Stimulated activated naive B cell treated with anti-CD40 and anti-IgM and Interleukin-4, amounts not matched to agents 10 μg/mL and 1 μg/mL and 100 μg/mL, for 72 hours (primary cell): ENCODE measurements at places on chromosomes 2 and 18.

DNA sequence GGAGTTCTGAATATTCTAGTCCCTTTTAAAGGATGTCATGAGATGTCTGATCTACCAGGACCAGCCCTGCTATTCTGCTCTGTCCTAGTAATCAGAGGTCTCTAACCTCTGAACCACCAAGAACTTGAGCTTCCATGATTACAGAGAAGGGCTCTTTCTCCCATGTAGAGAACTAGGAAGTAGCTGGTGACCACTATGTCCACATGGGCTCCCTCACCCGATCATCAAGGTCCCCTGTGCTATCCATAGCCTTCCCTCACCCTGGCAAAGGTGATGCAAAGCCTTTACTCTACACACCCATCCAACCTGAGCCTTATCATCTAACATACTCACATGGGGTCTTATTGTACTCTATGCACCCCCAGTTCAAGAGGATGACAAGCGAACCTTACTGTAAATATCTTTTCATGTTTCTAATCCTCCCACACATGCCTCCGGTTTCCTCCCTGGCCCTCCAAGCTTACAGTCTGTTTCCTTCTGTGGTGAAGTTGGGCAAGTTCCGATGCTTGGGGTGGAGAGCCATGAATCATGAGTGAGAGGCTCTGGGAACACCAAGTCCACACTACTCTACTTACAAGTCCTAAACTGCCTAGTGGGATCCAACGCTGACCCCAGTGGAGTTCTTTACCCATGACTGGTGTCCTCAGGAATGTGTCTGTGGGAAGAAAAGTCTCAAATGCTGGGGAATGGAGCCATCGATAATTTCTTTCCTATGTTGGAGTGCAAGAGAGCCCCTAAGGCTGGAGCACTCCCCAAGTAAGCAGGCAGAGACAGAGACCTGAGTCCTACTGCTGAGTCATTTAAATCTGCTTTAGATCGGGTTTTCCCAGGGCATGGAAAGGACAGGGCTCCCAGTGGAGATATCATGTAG, 73.3 kb upstream of the KLF7 start:
- DNase-seq = no peak

DNA sequence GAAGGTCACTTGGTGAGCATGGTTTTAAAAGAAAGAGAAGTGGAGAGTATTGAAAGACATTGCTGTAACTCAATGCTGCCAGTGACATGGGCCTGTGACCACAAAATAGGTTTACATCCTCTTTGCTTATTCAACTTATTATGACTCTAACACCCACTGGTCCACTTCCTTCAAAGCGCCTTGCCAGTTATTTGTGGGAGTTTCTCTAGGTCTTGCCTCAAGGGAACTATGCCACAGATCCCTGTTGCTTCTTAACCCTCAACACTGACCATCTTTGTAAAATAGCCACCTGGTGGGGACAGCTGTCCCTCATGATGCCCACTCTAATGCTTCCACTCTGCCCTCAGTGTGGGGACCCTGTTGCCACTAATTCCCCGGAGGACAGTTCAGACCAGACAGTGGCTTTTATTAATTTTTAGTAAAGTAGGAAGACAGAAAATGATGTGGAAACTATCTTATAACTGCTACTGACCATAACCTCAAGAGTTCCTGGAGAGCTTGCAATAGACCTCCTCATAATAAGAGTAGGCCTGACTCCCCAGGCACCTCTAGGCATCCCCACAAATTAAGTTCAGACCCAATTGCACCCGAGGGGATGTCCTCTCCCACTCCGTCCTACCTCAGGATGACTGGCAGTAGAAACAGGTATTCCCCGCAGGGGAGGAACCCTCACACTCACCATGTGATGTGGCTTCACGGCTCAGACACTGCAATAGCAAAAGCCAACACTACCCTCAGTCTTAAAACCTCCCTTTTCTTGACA, 31.3 kb upstream of the SLC25A52 start:
- DNase-seq = peak; percentile 58

GRCh38 chr2:126781806-126782205, 116.9 kb upstream of the TEX51 start:
- no peak for DNase-seq

DNA sequence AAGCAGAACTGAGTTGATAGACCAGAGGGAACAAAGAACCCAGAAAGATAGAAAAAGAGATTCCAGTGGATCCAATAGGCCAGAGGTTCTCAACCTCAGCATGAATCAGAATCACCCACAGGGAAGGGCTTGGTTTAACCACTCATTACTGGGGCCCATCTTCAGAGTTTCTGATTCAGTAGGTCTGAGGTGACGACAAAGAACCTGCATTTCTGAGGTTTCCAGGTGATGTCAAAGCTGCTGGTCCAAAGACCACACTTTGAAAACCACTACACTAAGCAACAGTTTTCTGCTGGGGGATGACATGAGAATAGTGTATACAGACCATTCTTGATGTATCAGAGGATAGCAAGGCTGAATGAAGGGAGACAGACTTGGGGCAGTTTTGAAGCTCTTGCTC, 296.9 kb upstream of the STON1 start:
- no peak for DNase-seq

DNA sequence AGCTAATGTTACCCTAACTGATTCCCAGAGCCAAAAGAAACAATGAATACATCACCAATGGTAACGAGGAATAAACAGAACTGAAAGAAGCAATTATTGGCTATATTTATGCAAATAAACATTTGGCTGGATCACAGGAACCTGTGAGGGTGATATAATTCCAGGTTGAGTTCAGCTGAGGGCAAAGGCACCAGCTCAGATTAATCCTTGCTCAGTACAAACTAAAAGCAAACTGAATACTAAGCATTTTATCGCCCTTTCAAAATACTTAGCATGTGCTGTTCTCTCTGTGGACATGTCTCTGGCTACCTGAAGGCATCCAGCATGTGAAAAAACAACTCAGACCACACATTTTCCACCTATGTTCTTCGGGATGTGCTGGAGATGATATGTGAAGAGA, 791.7 kb downstream of the METTL4 start:
- DNase-seq = no peak

DNA sequence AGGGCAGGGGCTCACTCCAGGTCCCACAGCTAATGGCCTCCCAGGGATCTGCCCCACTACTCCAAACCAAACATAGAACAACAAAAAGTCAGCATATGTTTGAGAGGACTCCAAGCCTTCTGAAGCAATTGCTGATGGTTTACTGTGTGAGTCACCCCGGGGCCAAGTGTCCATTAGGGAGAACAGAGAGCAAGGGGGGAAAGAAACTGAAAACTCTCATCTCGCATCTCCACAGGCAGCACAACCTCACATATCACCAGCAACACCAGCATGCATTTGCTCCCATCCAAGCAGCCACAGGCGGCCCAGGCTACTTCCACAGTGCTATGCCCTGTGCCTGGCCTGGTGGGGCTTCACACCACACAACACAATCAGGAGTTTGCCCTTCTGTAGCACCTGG, 39.1 kb downstream of the CYRIA start:
- no peak for DNase-seq

DNA sequence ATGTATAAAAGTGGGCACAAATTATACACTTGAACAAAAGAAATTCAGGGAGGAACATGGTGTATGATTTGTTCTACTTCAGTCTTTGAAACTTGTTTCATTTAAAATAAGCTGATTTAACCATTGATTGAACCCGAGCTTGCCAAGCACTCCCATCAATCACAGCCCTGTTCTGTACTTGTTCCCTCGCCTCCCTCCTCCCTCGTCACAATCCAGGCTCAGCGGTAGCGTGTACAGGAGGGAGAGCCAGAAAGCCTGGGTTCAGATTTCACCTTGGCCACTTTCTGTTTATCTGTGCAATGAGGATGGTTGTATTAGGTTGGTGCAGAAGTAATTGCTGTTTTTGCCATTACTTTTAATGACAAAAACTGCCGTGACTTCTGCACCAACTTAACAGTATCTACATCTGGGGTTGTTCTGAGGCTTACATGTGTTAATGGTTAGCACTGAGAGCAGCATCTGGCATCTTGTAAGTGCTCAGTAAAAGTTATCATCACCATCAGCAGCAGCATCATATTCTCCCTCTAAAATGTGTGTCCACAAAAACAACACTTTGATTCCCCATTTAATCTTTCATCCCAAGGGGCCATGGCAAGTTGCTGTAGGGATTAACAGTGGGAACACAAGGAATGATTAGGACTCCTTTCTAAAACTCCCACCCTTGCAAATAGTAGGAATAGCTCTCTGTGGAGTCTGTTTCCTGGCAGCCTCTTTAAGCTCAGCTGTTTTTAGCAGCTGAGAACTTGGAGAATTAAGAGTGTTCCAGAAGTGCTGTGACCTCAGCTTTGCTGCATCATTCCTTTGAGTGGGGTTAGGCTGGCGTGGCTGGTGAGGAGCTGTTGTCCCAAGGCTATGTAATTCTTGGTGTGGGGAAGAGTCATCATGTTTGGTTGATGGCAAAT, 4.7 kb downstream of the DPYSL5 start:
- DNase-seq = no peak

DNA sequence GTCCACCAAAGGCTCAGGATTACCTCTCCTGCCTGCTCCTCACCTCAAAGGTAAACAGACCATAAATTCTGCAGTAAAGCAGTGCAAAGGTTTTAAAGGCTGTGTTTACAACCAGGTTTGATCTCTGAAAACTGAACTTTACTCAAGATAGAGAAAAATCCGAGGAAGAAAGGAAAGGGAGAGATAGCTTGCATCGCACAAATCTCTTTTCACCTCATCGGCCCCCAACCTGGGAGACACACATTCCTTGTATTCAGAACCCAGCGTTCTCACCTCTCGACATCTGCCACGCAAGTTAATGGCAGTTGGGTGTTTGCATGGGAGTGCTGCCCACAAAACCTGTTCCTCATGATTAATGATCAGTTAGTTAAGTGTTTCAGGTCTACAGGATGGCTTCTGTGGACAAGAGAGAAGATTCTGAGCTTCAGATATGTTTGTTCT, 72.6 kb downstream of the GATA6 start:
- DNase-seq = no peak

DNA sequence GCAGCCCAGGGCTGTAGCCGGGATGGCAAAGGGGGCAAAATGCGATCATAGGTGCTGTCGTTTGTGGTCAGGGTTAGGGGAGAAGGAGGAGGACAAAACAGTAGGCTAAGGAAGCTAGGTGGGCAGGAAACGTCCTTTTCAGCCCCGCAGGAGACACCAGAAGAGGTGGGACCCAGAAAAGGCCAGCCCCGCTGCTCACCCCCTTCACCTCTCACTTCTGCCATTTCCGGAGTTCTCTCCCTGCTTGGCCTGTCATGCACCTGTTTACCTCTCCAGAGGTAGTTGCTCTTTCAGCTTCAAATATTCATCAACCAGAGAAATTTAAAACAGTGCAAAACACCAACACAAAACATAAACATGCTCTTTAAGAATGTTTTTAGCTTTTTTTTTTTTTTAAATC, 849 bp downstream of the AQP4 start:
- DNase-seq = no peak

GRCh38 chr18:78974115-78974761, 5.4 kb upstream of the SALL3 start:
- DNase-seq = no peak

GRCh38 chr18:9260388-9261380, 73.9 kb upstream of the TWSG1 start:
- DNase-seq = no peak

GRCh38 chr2:26952374-26952773, 18.1 kb upstream of the MAPRE3 start:
- no peak for DNase-seq

GRCh38 chr18:10264260-10264659, 190.2 kb upstream of the APCDD1 start:
- DNase-seq = no peak

DNA sequence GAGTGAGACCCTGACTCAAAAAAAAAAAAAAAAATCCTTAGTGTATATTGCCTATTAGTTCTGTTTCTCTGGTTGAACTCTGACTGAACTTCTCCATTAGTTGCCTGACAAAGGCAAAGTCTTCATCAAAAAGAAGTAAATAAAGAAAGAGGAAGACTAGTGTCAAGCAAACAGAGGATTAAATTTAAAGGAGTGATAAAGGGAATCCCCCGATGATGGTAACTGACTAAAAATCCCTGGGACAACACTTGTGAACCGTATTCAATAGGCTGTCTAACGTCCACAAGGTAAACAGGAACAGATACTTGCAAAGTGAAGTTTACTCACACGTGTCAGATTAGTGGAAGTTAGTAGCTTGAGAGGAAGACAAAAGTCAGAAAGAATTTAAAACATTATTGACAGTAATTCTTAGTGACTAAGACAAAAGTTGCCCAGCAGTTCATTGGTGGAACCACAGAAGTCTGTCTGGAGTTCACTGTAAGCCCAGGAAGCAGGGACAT, 26.2 kb upstream of the SPOPL start:
- no peak for DNase-seq

- no peak for DNase-seq
Measured at GRCh38 chr18:23049698-23050373, 85.4 kb upstream of the CABLES1 start.

GRCh38 chr2:110869472-110870446, 137.4 kb downstream of the ACOXL start:
- DNase-seq = no peak

GRCh38 chr2:220696280-220696669, 875.8 kb downstream of the EPHA4 start:
- no peak for DNase-seq

DNA sequence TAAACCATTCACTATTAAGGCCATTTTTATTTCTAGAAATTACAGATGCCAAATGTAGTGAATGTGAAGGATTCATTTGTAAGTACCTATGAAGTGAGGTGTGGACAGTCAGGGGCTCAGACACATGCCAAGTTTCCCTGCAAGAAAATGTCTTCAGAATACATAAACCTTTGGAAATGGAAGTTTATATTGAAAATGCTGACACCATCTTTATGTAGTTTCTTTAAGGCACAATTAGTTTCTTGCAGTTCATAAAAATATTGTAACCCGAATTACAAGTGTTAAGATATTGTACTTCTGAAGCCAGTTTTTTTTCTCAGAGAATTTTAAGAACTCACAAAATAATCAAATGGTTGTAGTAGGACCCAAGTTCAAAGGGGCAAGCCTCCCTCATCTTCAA, 66.1 kb upstream of the LYPD1 start:
- DNase-seq = no peak

DNA sequence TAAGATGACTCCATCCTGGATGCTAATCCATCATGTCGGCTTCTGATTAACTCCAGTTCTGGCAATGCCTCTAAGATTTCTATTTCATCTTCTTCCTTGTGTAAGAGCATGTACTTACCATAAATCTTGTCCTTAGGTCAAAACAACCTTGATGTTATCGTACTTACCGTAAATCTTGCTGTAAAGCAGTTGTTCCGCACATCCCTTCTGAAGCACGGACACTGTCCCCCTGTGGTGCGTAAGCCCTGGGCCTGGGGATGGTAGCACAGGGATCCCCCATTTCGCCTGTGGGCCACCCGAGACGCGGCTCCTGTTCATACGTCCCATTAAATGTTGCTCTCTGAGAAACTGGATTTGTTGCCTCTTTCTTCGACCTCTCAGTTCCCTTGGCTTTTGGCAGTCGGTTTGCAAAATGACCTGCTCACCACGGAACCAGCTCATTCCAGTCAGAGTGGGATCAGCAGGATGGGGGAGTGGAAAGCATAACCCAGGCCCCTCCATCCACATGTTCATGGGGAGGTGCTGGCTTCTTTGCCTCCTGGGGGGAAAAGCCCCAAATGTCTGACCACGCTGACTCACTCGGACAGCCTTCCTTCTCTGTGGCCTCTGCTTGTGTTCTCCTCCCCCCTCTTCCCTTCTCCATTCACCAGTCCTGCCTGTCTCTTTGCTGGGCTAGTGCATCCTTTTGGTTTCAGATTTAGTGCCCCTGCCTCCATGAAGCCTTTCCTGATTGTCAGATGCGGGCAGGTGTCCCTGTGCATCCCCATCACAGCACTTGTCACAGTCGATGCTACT, 49.9 kb downstream of the RAB31 start:
- no peak for DNase-seq
